ENCODE measurements at places on chromosomes 2 and 18.

DNA sequence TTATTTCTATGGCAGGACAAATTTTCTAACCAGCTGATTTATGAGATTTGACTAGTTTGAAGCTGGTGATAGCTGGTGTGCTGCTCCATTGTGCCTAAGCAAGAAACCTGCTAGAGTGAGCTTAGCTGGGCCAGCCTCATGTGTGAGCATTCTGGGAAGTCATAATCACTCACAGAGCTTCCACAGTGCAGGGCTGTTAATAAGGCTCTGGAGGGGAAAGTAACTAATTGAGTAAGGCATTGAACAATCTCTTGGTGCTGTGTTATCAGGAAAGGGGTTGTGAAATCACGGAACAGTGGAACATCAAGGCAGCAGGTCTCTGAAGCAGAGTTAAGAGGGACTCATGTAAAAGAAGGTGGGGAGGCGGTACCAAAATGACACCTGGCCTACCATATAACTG is 772.6 kb downstream of the MBD2 start:
- DNase-seq: no peak

DNA sequence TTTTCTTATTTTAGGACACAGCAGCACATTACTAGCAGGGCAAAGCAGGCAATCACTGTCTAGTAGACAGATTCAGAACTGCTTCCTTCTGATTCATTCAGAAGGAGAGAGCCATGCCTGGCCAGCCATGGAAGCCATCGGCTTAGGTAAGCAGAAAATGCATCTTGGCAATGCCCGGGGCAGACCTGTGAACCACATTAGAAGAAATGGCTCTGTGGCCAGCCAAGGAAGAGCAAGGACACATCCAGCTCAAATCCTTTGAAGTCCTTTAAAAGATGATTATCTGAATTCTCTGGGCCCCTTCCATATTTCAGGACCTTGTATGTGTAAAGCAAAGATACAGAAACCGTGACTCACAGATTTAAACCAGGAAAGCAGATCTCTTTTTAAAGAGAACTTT is 227.4 kb downstream of the PID1 start:
- DNase-seq: no peak

DNA sequence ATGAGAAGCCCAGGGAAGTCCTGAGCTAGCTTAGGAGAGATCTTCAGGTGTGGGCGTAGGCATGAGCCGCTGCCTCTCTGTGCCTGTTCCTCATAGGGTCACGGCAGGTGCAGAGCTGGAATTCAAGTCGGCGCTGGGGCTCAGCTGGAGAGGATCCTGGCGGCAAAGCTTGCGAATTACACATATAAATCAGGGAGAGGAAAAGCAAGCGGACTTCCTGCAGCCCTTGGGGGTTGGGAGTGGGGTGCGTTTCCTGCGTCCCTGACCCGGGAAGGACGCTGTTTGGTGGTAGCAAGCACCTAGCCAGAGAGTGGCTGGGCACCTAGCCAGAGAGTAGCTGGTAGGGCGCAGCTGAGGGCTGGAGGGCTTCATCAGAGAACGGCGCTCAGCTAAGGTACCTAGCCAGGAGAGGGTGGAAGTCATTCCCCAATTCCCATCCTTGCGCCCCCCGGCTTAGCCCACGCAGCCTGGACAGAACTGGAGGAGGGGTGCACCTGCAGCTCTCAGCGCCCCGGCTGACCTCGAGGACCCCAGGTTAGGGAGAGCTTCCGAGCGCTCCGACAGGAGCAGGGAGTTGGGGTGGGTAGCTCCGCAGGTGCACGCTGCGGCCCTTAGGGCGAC is 459 bp upstream of the EFR3B start:
- peak; percentile 19 for DNase-seq

- DNase-seq: no peak
These were observed 73.5 kb downstream of the GLI2 start for GRCh38 chr2:120809151-120809550.

GRCh38 chr2:45799679-45800381 is 148.4 kb downstream of the PRKCE start:
- DNase-seq: no peak

DNA sequence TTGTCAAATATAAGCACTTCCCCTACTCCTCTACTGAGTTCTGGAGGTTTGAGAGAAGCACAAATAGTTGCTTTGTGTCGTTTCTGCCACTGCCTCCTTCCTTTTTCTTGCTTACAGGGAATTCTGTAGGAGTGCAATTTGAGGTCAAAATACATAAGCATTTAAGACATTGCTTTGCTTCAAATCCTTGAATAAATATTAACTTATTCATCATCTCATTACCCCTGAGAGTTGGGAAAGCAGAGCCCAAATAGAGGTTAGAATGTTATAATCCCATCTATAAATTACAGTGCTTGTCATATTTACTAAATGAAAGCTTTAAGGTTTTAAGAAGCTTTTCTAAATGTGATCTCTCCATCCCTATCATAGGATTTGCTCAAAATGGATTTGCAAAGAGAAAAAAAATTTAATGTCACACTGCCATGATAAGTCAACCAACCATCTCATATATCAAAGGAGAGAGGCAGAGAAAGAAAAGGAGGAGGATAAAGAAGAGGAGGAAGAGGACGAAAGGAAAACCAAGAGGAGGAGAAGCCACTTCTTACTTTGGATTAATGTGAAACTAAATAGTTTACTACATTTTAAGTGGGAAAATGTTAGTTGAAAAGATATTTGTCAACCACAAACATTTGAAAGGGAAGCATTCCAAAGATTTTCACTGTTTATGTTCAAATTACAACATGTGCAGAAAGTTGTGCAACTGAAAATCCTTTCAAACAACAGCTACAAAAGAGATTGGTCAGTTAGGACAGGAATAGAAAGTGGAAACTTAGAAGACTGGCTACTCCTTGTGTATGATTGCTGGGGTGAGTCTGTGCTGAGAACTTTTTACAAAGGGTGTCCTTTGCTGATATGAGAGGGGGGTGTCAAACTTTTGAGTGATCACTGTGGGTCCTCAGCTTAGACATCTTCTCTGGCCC is 277.3 kb upstream of the FN1 start:
- DNase-seq: no peak

DNA sequence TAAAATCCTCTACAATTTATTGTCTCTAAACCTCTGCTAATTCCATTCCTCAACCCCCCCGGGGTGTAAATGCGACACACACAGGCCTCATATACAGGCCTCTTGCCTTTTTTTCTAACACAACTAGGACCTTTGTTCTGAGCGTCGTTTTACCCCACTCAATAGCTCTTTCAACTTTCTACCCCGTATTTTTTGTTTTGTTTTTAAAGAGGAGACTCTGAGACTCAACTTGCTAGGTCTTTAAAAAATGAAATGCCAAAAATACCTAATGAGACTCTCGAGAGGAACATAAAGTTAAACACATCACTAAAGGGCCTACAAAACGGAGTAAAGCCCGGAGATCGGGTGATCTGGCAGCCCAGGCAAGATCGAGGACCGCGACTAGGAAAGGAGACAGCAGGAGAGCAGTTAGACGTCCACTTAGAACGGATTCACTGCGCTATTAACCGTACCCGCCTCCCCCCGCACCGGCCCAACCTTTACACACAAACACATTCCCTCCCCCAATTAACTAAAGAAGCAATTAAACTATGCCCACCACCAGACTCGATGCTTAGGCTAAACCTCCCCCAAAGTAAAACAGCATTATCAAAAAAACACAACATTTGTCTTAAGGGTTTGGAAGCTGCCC is 1.7 kb downstream of the TRIP12 start:
- DNase-seq: peak; percentile 30

GRCh38 chr18:23943104-23943503 is 71.5 kb upstream of the TTC39C start:
- DNase-seq: no peak

- DNase-seq: no peak
These were observed 16.3 kb downstream of the GPR55 start for GRCh38 chr2:230908595-230909191.

GRCh38 chr2:157842106-157842879 is 33.8 kb downstream of the ACVR1 start:
- DNase-seq: no peak

- no peak for DNase-seq
These were observed 32.1 kb downstream of the PLEKHM3 start for GRCh38 chr2:207993151-207993763.

GRCh38 chr2:136205615-136206014 is 87.7 kb upstream of the CXCR4 start:
- no peak for DNase-seq

- DNase-seq: no peak
These were observed 110.0 kb downstream of the HDAC4 start for GRCh38 chr2:239290618-239291474.

- DNase-seq: no peak
These were observed 63.3 kb upstream of the WDSUB1 start for GRCh38 chr2:159349674-159350299.

- no peak for DNase-seq
These were observed 90.8 kb downstream of the FAM124B start for GRCh38 chr2:224310943-224311625.

DNA sequence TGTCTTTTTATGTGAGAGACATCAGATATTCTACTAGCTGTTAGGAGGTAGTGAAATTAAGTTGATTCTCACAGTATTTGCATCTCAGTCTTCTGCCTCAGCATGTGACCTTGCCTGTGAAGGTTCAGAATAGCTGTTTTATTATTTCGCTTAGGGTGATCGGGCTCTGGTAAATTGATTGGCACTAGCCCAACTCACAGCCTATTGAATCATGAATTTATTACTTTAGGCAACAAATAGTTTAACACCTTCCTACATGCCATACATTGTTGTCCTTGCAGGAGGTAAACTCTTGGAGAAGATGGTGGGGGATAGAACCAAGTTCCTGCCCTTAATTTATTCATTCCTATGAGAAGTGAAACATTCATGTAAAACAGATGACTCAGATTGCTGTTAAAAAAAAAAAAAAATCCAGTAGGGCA is 101.9 kb downstream of the GPD2 start:
- no peak for DNase-seq

DNA sequence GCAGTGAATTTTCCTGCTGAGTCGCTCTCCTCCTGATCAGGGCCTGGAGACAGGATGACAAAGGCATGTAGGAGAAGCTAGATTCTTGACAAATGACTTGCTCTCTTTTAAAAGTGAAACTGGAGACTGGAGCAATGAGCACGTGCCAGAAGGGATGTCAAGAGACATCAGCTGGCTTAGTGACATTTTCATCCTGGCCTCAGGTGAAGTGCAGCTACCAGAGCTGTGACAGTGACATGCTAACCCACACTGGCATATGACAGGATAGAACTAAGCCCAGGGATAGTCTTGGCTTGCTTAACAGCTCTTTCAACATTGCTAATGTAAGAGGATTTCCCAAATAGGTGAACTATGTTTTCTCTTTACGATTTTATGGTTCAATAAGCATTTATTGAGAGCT is 757.5 kb upstream of the DDX18 start:
- no peak for DNase-seq

DNA sequence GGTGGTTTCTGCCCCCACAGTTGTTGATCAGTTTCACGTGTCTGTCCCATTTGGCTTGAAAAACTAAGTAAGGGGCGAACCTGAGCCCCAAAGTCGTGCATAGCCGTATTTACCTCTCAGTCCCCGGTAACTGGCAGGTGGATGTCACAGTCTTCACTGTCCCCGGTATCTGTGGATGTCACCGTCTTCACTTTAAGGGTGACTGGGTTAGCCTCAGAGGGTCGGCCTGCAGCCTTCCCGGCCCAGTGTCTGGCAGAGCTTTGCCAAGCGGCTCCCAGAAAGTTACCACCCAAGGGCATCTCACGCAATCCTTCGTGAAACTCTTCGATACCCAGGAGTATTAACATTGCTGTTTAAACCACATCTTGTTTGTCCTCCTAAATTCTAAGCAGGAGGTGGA is 125.3 kb upstream of the CTDP1 start:
- DNase-seq: no peak

- DNase-seq: no peak
These were observed 373.4 kb downstream of the METTL4 start for GRCh38 chr18:2197946-2198345.

DNA sequence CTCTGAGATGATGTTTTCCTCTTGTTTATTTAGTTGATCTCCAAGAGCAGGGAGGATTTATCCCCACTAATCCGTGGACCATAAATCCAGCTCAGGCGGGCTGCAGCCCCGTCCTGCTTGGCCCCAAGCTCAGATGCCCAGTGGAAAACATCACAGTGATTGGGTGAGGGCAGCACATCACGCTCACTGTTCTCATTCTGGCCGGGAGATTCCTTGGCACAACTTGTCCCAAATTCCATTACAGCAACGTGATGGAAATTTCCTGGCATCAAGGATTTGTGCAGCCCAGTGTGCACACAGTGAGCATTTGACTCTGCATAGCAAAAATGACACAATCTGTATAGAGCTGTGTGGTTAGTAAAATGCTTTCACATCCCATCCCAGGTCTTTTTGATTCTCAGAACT is 96.8 kb downstream of the VAPA start:
- DNase-seq: no peak

DNA sequence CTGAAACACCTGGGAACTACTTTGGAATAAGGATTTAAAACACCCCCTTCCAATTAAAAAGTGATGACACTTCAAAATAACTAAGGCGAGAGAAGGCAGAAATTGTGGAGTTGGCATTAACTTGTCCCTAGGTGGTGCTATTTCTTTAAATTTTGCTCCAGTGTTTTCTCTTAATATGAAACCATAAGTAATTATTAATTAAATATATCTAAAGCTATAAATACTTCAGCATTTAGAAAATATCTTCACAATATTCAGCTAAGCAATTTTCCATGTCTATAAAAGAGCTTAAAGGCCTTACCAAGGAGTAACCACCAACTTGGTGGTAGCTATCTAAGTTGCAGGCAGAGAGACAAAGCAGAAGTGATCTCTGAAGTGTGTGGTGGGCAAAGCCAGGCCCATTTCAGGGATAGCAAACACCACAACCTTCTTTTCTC is 186.8 kb upstream of the PGAP1 start:
- DNase-seq: no peak

- DNase-seq: no peak
These were observed 322.9 kb downstream of the GALR1 start for GRCh38 chr18:77572537-77572936.

DNA sequence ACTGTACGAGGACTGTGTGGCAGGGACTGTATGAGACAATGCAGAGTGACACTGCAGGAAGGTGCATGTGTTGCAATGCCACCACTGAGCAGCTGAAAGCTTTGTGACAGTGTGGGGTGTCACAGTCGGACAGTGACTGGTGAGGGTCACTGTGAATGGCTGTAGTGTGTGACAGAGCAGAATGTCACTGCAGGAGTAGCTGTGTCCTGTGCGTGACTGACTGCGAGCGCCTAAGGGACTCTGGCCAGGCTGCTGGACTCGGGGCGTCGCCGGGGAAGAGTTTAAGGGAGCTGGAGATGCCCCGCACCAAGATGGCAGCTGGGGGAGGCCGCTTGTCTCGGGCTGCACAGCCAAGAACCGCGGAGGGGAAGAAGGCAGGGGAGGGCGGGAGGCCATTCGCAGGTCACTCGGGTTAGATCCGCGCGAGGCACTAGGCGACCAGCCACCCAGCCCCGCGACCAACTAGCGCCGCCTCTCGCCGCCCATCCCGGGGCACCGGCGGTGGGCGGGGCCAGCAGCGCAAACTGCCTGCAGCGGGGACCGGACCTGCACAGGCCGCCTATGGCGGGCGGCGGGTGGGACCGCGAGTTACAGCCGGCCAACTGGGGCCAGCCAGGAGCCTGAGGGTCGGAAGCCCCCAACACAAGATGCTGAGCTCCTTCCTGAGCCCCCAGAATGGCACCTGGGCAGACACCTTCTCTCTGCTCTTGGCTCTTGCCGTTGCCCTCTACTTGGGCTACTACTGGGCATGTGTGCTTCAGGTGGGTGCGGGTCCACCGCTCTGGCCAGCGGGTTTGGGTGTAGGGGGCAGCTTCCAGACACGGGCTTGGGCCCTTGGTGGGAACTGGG is at the start of gene ABHD1:
Gene ABHD1 (plus strand): TSS at position 514 of the 849 bp plus-strand sequence. CDS start 134 bp downstream, at position 648.
- peak; percentile 59 for DNase-seq
